Pancreas (tissue), 10 donors: ENCODE measurements at places on chromosomes 6 and 20. TPM values are rescaled to one million over a fixed set of nuclear protein-coding genes. Genes with fewer than 3 reads are reported as not detected.

PDE7B gene
- 0.41 TPM for total RNA-seq

NKX2-2 gene
- 2.0 TPM for total RNA-seq

HSPA12B gene
- total RNA-seq = 1.1 TPM

SALL4 gene
- total RNA-seq = 1.8 TPM

TSPO2 gene
- not detected for total RNA-seq

CAPN11 gene
- total RNA-seq = not detected

CDH4 gene
- 0.38 TPM for total RNA-seq

DNA sequence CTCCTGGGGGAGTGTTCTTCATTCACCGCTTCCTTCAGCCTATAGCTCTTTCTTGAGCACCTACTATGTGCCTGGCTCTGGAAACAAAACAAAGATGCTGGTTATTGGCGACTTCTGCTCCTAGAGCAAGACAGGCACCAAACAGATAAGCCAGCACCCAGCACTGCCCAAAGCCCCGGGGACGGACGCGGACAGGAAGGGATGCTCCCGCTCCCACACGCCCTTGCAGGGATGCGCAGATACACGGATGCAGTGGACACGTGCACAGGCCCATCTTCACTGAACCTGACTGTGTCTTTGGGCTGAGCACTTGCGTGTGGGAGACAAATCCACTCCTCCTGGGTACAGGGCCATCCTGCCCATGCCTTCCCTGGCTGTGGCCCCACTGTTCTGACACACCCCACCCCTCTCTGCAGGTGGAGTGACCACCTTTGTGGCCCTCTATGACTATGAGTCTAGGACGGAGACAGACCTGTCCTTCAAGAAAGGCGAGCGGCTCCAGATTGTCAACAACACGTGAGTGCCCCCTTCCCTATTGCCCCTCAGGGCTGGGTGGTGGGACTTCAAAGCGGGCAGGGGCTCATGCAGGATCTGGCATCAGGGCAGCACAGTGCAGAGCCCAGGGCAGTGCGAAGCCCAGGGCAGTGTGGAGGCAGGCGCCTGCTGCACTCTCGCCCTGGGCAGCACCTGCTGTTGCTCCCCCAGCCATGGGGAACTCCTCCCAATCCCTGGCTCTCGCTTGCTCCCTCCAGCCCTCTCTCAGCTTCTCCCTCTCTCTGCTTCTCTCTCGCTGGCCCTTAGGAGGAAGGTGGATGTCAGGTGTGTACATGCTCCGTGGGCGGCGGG is 39.9 kb downstream of the SRC start:
- DNase-seq = no peak

- DNase-seq = no peak
Observed at GRCh38 chr6:18504232-18504596, 117.1 kb downstream of the RNF144B start.

- DNase-seq = no peak
Observed at GRCh38 chr6:160861824-160862223, 129.7 kb upstream of the MAP3K4 start.

DNA sequence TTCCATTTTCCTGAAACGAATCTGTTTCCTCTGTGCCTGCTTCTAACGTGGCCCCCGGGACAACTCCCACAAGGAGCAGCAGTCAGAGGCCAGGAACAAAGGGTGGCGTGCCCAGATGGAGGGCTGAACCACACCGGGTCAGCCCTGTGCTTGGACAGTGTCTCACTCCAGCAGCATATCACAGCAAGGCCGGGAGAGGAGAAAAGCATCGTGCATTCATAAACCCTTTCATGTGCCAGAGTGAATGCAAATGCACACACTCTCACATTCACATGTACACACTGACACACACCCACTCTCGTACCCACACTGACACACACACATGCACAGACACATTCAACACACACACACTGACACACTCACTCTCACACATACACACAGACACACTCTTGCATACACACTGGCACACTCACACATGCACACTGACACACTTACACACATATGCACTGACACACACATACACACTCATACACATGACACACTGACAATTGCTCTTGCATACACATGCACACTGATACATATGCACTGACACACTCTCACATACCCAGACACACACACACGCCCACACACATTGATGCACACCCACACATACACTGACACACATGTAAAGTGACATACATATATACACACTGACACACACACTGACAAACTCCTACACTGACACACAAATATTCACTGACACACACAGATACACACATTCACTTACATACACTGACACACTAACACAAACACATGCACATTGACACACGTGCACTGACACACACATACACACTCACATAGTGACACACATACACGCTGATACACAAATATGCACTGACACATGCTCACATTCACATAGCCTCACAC is 237.0 kb downstream of the LRFN2 start:
- DNase-seq = no peak

DNA sequence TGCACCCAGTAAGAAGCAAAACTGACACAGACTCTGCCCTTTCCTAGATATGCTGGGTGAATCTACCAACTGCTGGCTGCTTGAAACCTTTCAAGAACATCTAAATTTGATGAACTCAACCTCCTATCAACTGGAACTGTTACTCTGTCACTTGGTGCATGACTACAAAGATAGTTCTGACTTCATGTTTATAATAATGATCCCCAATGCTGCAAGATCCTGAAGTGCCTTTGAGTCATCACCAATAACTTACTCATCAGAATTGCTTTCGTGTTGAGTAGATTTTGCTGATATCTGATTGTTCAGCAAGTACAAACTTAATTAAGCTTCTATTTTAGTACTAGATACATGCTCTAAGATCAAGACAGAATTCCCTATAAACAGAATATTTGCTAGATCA is 100.2 kb upstream of the ARMC2 start:
- DNase-seq = no peak

DNA sequence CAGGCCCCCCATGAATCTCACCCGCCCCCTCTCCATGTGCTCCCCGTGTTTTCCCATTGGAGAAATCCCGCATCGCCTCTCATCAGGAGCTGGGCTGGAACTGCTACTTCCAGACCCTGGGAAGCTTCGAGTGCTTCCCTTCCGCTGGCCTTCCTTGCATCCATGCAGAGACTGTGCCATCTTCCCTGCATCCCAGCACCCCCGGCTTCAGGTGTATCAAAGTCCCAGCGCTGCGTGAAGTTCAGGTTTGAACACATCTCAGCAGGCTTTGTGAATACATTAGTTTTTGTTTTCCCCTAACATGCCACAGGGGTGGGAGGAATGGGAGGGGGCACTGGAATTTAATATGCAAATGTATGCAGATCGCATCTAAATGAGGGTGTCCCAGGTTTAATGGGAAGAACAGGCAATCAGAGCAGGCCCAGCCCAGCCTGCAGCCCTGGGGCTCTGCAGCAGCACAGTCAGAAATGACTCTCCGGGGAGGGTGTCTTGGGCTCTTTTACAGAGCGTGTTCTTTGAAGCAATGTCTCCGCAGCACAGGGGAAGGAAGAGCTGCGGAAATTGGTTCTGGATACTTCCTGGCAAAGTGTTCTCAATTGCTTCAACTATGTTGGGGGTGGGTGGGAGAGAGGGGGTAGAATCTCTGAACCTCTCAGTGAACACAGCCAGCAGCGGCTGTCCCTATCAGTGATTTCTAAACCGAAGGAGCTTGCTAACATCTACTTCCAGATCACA is 8.3 kb upstream of the MMP9 start:
- no peak for DNase-seq

DNA sequence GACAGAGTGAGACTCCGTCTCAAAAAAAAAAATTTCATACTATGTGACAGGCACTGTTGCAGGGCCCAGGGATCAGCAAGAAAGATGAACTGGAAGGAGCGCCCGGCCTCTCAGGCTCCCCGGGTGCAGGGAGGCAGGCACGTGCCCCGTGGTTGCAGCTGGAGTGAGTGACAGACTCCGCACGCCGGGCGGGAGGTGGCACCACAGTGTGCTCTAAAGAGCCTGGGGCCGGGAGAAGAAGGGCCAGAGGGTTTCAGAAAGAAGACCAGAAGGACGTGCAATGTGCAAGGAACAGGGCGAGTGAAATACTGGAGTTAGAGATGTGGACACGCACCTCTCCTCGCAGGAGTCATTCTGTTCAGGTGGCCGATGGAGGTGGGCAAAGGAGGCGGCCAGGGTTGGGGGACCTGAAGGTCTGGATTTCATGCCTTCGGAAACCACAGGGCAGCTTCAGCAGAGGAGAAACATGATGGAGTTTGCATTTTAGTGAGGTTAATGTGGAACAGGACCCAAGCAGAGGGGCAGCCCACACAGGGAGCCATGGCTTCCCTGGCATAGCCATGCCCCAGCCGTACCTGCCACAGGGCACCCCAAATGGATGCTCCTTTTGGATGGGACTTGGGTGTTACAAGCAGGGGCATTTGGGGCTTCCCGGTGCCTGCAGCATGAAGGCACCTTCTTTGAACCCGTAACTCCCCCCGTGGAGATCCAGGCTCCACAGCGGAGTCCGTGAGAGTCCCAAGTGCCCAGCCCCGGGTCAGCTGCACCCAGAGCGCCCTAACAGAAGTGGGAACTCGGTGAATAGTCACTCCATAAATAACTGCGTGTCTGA is 226.2 kb downstream of the ERMARD start:
- DNase-seq = no peak

GRCh38 chr6:166738386-166739116 is 111.5 kb upstream of the RPS6KA2 start:
- no peak for DNase-seq

- DNase-seq = no peak
Observed at GRCh38 chr20:17029698-17030097, 197.1 kb upstream of the PCSK2 start.

- peak; percentile 41 for DNase-seq
Observed at GRCh38 chr20:48626938-48627736, 200.7 kb downstream of the PREX1 start.

DNA sequence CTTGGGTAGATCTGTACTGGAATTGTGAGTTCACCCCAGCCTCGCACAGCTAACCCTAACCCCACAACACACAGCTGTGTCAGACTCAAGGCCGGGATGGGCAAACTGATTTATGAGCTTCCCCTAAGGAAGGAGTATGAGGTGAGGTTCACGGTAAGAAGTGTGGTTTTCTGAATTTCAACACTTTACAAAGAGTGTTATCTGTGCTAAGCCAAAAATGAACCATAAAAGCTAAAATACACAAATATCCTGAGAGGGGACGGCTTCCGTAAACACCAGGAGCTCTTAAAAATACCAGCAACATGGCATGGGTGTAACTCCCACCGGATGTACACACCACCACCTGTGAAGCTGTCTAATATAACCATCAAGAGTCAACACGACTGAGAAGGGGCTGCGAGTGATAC is 101.2 kb downstream of the ATP9A start:
- no peak for DNase-seq

DNA sequence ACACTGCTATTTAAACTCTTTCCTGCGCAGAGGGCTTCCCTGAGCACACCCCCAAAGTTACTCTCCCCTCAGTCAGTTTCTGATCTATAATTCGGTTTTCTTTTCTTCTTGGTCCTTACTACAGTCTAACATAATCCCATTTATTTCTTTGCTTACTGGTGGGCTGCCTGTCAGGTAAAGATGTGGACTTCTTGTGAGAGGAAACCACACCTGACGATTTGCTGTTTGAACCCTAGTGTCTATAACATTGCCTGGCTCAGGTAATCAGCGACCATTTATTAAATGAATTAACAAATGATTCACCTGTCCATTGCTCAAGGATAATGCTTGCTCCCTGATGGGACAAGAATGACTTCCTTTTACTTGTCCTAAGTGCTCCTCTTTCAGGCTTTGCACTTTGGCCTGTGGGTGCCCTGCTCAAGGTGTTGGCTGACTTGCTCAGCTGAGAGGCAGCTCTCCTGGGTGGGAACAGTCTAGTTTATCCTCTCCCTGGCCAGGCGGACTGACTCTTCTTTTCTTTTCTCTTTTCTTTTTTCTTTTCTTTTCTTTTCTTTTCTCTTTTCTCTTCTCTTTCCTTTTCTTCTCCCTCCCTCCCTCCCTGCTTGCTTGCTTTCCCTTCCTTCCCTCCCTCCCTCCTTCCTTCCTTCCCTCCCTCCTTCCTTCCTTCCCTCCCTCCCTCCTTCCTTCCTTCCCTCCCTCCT is 233.1 kb downstream of the BCAS1 start:
- DNase-seq = no peak

GRCh38 chr6:70282919-70283461 is 19.9 kb downstream of the COL9A1 start:
- no peak for DNase-seq
